ENCODE measurements at places on chromosomes 6 and 20.
A peak's percentile ranks its signal among the peaks of the same experiment; 100 is the strongest.

GRCh38 chr20:64110411-64111068 is 3.2 kb upstream of the NPBWR2 start:
- no peak for DNase-seq

DNA sequence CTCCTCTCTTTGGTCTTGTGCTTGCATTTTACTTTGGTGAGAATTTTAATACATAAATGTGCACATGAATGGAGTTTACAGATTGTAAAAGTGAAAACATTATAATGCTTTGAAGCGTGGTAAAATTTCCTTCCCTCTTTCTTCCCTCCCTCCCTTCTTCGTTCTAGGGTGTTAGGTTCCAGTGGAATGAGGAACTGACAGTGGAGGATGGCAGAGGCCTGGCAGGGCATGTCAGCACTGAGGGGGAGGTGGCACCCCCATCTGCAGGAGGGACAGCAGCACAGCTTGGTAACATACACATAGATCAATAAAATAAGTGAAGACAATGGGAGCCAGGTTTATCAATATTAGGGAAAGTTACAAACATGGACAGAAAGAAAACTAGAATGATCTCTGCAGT is 47.5 kb downstream of the RNASET2 start:
- DNase-seq = no peak

GRCh38 chr20:46004889-46005473 is 3.7 kb upstream of the MMP9 start:
- no peak for DNase-seq

DNA sequence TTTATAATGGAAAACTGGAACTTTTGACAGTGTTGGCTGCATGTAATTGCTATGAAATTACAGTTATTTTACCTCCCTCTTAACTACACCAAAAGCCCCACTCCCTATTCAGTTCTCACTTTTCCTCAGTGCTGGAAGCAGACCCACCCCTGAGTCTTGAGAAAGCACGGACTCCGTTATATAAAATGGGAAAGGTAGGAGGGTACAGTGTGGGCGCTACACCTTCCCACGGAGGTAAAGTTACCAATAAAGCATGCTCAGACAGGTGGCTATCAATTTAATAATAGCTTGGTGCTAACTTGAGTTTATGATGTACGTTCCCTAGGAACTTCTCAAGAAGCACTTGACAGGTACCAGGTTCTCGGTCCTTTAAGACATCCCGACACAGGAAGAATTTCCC is 59.0 kb downstream of the CLIC5 start:
- DNase-seq = no peak

DNA sequence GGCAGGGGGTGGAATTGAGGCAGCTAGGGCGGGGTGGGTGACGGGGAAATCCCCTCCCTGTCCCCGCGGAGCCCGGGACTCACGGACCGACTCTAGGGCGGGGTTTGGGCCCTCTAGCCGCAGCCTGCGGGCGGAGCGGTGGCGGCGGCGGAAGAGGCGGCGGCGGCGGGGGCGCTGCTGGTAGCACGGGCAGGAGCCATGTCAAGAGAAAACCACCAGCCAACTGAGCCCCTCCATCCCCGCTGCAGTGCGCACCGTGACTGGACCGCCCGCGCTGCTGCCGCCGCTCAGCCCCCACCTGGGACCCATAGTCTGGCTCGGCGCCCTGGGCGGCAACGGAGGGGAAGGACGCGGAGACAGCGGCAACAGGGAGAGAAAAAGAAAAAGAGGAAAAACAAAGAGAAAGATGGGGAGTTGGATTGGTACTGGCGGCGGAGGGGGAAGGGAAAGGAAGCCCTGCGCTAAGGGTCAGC is 1.2 kb upstream of the C6orf62 start:
- peak; percentile 66 for DNase-seq

DNA sequence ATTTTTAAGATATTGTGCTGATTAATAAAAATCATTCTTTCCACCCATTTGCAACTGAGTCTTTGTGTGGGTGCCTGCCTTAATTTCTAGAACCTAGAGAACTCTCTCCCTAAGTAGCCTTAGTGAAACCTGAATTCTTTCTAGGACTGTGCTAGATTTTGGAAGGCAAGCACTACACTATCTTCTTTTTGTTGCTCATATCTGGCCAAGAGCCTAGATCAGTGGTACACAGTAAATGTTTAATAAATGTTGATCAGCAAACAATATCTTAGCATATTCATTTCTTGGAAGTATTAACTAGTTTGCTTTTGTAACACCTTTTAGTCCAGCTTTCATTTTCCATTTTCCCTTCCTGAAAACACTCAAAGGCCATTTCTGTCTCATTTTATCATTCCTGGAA is 108.5 kb upstream of the CARMIL1 start:
- no peak for DNase-seq

DNA sequence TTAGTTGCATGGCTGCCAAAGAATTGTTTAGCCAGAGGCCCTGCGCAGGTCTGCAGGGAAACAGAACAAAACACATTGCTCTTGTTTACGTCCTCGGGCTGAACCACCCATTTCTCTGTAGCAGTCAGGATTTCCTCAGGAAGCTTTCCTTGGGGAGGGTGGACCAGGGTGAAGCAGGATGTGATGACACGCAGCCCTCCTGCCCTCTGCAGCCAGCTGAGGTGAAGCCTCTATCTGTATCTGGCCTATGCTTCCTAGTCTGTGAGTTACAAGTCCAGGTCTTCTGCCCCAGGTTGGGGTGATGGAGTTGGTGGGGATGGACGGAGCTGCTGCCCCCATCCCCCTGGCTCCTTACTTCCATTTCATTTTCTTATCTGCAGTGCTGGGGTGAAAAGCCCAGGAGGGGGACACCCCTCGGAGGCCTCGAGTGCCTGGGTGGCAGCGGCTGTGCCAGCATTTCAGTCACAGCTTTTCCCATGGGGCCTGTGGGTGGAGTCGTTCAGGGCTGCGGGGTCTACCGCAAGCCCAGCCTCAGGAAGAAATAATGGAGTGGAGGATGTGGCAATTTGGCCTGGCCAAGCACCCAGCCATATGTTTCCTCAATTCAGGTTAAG is 24.9 kb downstream of the SASH1 start:
- no peak for DNase-seq

GRCh38 chr20:41138475-41139226 is 1.3 kb downstream of the PLCG1 start:
- DNase-seq = no peak

DNA sequence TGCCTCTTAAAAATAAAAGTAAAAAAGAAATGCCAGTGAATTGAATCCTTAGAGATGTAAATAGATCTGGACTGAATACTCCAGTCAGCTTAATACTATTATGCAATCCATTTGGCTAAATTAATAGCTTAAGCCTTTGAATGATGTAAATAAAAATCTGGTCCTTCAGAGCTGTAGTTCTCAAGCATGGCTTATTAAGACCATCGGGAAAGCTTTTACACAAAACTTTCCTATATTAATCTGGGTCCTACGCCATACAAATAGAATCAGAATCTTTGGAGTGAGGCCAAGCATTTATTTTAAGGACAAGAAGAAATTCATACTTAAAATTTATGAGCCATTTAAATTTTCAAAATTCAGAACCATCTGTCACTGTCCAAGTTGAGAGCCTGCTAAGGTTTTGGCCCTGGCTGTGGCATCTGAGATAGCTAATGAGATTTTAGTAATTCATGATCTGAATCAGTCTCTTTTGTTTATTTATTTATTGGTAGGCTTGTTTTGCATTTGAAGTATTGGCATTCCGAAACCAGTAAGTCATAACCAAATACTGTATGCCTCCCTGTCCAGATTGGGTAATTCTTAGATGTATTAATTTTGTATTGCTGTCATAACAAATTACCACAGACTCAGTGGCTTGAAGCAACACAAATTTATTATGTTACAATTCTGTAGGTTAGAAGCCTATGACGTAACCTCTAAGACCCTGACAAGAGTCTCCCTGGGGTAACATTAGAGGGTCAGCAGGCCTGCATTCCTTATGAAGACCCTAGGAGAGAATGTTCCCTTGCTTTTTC is 228.1 kb upstream of the RAB32 start:
- DNase-seq = no peak

- no peak for DNase-seq
Observed at GRCh38 chr20:49276961-49277785, 684 bp downstream of the ZNFX1 start.

- DNase-seq = no peak
Observed at GRCh38 chr6:96237638-96238347, 222.0 kb downstream of the FUT9 start.

- no peak for DNase-seq
Observed at GRCh38 chr20:44742304-44743079, 3.2 kb upstream of the KCNK15 start.

GRCh38 chr6:30711758-30712380 is 5.2 kb downstream of the MDC1 start:
- DNase-seq = no peak

DNA sequence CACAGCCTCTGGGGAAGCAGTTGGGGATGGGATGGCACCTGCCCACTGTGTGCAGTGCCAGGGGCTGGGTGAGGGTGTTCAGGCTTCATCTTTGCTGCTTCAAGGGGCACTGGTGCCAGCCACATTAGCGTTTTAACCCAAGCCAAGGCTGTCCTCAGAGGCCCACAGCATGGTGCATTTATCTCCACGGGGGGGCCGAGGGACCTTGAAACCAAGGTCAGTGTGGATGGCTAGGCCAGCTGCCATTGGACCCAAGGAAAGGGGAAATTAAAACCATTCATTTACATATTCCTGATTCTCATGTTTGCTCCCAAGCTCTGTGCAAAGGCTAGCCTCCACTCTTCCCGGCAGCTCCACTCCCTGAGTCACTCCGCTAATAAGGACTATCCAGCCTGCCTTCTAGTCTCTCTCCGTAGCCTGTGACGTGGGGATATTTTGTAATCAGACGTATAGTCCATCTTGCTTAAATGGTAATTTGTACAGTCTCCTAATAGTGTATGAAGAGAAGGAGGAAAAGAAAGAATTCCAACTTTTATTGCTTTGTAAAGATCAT is 197.1 kb downstream of the CDH4 start:
- DNase-seq = no peak

DNA sequence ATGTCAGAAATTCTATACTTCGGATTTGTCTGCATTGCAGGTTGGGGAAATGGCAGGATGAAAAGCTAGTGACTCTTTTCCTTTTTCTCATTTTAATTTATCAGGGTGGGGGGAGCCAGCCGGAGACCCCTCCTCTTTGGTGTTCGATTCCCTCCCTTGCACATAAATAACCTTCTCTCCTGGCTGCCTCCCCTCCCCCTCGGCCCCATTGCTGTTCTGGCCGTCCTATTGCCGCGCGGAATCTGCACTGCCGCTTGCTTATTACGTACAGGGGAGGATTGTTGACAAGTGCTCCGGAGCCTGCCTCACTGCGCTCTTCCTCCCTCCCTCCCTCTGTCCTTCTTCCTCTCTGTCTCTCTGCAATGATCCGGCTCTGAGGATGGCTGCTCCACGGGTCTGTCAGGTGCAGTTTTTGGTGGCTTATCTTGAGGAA is 154.7 kb downstream of the JARID2 start:
- no peak for DNase-seq

GRCh38 chr20:11235058-11235457 is 561.3 kb upstream of the JAG1 start:
- no peak for DNase-seq

GRCh38 chr6:81451787-81452186 is 300.7 kb downstream of the TENT5A start:
- DNase-seq = no peak

DNA sequence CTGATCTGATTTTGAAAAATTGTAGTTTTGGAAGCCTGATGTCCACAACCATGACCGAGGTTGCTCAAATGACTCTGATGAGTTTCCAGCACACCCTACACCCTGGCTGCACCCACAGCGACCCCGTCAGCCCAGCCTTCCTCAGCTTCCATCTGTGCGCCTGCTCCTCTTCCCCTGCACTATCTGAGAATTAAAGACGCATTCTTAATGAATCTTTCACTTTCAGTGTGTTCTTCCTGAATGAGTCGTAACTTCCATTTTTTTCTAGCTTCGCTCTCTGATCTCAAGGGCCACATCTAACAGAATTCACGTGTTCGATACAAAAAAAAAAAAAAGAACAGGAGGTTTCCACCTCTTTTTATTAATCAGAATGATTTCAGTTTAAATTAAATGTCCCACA is 21.3 kb upstream of the RREB1 start:
- DNase-seq = no peak

- DNase-seq = no peak
Observed at GRCh38 chr20:48483334-48484066, 344.3 kb downstream of the PREX1 start.

DNA sequence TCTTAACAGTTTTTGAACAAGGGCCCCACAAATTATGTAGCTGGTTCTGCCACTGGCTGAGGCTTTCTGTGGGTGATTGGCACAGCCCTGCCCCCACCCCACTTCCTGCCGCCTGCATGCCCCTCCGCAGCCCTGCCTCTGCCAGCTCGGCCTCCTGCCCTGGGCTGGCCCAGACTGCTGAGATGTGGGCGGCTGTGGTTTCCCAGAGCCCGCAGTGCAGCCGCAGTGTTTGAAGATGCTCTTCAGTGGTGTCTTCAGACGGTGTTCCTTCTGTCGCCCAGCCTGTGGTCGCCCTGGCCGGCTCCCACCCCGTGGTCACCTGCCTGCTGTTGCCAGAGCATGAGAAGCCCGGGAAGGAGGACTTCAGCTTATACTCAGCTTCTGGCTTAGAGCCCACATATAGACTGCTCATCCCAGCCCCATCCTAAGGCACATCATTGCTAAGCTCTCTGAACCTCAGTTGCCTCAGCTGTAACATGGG is 154.3 kb downstream of the VEGFA start:
- peak; percentile 31 for DNase-seq

DNA sequence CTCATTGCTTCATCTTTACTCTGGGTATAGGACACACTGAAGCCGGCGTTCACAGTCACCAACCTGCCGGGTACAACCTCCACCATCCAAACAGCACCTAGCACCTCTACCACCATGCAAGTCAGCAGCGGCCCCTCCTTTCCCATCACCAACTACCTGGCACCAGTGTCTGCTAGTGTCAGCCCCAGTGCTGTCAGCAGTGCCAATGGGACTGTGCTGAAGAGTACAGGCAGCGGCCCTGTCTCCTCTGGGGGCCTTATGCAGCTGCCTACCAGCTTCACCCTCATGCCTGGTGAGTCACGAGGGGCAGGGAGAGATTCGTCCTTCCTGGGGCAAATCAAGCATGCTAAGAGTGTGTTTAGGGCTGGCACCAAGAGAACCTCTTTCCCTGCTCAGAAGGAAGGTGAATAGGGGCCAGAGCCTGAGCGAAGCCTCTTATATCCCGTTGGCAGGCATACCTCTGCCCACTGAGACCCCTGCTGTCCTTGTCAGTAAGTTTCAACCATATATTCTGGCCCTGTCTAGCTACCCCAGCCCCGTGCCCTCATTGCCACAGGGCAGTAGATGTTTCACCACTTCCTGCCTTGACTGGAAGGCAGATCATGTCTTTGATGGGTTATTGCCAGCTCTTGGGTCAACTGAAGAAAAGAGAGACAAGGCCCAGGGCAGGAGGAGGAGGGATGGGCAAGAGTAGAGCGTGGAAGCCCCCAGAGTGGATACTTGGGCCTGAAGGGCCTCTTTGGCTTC is 4.8 kb downstream of the SRF start:
- no peak for DNase-seq

- DNase-seq = peak; percentile 60
Observed at GRCh38 chr6:148947621-148948444, 201.0 kb downstream of the UST start.

DNA sequence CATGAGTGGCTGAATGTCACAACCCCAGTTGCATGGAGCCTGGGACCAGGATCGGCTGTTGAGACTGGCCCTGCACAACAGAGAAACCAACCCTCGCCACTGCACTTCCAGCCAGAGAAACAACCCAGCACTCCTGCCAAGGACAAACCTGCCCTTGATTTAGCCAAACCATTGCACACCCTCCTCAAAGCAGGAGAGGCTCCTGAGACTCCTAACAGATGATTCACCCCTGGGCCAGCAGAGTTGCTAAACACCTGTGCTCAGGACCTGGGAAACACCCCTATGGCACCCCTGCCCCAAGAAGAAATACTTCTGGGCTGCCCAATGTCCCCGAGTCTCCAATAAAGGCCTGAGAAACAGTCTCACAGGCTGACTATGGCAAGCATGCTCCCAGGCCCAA is 17.8 kb downstream of the WDR27 start:
- no peak for DNase-seq
